ENCODE measurements at places on chromosomes 11 and 22. TPM values are rescaled to one million over a fixed set of nuclear protein-coding genes. Genes with fewer than 3 reads are reported as not detected.
A peak's percentile ranks its signal among the peaks of the same experiment; 100 is the strongest.

Gene TENM4
- total RNA-seq = 7.7 TPM

Gene MFRP
- not detected for total RNA-seq

Gene FGF3
- total RNA-seq = not detected

Gene GVQW3
- total RNA-seq = 0.95 TPM

Gene IGLL1
- not detected for total RNA-seq

Gene LYVE1
- 5.4 TPM for total RNA-seq

Gene AASDHPPT
- total RNA-seq = 37.0 TPM

Gene MOV10L1
- 0.06 TPM for total RNA-seq

Gene PANX2
- 1.6 TPM for total RNA-seq

- no peaks in the 10 kb centered on the region for H3K4me1 ChIP-seq
- H3K27me3 ChIP-seq = no peaks in the 10 kb centered on the region
- H3K4me3 ChIP-seq = no peak overlapping the region
These were observed 30.1 kb downstream of the ST14 start for GRCh38 chr11:130189492-130190210.

GRCh38 chr11:208181-208916 lies 841 bp downstream of the RIC8A start:
- peak overlapping the region; percentile 80 for H3K4me3 ChIP-seq
- DNase-seq = no peak
- H3K27me3 ChIP-seq = no peaks in the 10 kb centered on the region
- peaks cover 37% of the 10 kb centered on the region for H3K36me3 ChIP-seq
- peak overlapping the region; percentile 96 for H3K27ac ChIP-seq
- peaks cover 29% of the 10 kb centered on the region for H3K4me1 ChIP-seq

DNA sequence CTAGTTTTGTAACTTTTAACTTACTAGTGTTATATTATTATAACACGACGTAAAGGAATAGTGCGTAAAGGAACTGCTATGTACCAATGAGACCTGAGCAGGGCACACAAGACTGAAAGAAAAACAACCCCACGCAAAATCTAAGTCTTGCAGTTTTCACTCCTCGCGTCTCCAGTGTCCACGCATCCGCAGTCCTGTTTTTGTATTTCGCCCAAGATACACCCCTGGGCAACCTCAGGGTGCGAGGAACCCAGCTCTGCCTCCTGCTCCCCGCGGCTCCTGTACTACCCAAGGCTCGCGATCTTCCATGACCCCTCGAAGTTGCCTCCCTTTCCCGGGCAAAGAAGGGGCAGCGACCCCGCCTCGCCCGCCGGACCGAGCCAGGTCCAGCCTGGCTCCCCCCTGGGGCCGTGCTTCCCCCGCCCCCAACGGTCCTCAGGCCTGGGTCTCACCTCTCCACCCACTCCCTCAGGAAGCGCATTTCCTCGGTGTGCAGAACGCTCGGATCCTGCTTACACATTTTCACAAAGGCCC lies 393 bp downstream of the ST13 start:
- peak overlapping the region; percentile 72 for H3K4me3 ChIP-seq
- H3K36me3 ChIP-seq = no peaks in the 10 kb centered on the region
- DNase-seq = no peak
- peaks cover 14% of the 10 kb centered on the region for H3K4me1 ChIP-seq

- DNase-seq = no peak
- H3K36me3 ChIP-seq = no peaks in the 10 kb centered on the region
- no peak overlapping the region for H3K4me3 ChIP-seq
- H3K4me1 ChIP-seq = no peaks in the 10 kb centered on the region
- H3K27ac ChIP-seq = no peak overlapping the region
These were observed 112.1 kb upstream of the BDNF start for GRCh38 chr11:27812341-27812740.

DNA sequence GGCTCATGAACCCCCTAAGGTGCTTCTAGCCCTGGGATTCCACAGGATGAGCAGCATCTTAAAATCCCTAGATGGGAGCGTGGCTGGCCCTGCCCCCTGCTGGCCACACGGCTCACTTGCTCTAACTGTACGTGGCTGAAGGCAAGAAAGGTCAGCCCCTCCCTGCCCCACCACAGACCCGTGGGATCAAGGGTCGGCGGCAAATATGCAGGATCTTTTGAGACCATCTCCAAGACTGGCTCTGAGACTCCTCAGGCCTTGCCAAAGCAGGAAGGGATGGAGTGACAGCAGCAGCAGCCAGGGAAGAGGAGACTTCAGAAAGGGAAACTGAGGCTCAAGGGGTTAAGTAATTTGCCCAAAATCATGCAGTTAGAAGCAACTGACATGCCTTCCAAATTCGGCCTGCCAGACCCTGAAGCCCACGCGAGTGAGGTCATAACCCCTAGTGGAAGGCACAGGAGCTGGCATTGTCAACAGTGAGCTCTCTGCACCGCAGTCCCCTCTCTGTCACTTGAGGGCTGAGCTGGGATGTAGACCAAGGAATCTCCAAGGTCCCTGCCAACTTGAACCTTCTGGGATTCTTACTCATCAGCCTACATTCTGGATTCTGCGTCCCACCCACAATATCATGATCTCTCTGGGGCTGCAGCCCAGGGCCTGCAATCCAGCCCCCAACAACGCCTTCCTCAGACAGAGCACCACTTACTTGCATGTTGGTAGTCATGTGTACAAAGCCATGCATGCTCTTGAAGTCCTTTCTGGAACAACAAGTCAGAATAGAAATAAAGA lies 31.4 kb downstream of the CREB3L1 start:
- no peak overlapping the region for H3K27ac ChIP-seq
- no peak for DNase-seq
- no peak overlapping the region for H3K4me3 ChIP-seq
- H3K4me1 ChIP-seq = no peaks in the 10 kb centered on the region

DNA sequence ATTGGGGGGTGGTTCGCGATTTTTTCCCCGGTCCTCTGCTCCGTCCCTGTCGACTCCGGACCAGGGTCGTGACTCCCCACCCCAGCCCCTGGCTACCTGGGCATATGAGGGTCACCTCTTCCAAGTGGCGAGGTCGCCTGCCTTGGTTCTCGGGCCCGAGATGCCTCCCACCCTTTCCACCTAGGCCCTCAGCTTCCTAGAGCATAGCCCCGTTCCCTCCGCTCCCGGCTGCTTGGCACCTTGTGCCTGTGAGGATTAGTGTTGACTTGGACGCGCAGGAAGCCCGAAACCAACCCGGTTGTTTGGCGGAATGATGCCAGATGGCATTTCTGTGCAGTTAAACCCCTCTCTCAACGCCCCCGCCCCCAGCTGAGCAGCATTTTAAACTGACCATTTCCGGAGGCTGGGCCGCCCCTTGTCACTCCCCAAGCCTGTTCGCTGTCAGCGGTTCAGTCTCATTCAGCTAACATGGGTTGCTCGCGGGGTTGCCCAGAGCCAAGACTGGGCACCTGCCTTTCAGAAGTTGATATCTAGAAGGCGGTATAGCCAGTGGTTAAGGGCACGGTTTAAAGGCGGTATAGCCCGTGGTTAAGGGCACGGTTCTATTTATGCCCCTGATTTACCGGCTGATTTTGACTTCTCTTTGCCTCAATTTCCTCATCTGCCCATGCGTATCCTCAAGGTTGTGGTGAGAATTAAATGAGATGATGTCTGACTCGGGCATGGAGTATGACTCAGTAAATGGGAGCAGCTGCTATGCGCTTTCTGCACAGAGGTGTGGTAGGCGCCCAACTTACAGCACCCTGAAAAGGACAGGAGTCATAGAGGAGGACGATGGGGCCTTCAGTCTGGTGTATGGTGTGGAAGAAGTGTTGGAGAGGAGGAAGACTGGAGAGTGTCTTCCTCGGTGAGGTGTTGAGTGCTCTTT lies 639 bp downstream of the INCENP start:
- H3K36me3 ChIP-seq = peaks cover 9% of the 10 kb centered on the region
- no peak for DNase-seq
- H3K4me3 ChIP-seq = peak overlapping the region; percentile 97
- H3K27me3 ChIP-seq = no peaks in the 10 kb centered on the region
- H3K4me1 ChIP-seq = peaks cover 31% of the 10 kb centered on the region

DNA sequence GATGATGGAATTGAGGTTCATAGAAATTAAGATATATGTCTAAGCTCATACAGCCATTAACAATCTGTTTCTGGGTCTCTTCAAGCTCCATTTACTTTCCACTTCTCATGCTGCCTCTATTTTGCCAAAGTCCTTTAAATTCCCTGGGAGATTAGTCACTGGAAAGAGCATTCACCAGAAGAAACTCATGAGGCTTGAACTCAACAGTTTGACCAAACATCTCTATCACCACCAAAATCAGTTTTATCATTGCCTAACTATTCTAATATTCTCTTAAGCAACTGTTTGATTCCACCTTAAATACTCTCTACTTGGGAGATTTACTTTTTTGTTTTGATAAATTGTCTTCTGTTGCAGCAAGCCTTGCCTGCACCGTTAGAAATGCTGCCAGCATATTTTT lies 881.3 kb downstream of the KCNA4 start:
- H3K27ac ChIP-seq = no peak overlapping the region
- H3K36me3 ChIP-seq = no peaks in the 10 kb centered on the region
- H3K4me3 ChIP-seq = no peak overlapping the region
- H3K27me3 ChIP-seq = no peaks in the 10 kb centered on the region
- no peaks in the 10 kb centered on the region for H3K4me1 ChIP-seq

GRCh38 chr11:67698247-67698646 lies 23.8 kb upstream of the ALDH3B2 start:
- H3K27me3 ChIP-seq = peaks cover 27% of the 10 kb centered on the region
- no peak overlapping the region for H3K27ac ChIP-seq
- H3K4me1 ChIP-seq = peaks cover 11% of the 10 kb centered on the region
- no peak for DNase-seq
- no peaks in the 10 kb centered on the region for H3K36me3 ChIP-seq

GRCh38 chr11:42528911-42529310 lies 782.9 kb upstream of the API5 start:
- no peaks in the 10 kb centered on the region for H3K4me1 ChIP-seq
- H3K4me3 ChIP-seq = no peak overlapping the region
- no peak overlapping the region for H3K27ac ChIP-seq
- H3K27me3 ChIP-seq = no peaks in the 10 kb centered on the region
- DNase-seq = no peak

DNA sequence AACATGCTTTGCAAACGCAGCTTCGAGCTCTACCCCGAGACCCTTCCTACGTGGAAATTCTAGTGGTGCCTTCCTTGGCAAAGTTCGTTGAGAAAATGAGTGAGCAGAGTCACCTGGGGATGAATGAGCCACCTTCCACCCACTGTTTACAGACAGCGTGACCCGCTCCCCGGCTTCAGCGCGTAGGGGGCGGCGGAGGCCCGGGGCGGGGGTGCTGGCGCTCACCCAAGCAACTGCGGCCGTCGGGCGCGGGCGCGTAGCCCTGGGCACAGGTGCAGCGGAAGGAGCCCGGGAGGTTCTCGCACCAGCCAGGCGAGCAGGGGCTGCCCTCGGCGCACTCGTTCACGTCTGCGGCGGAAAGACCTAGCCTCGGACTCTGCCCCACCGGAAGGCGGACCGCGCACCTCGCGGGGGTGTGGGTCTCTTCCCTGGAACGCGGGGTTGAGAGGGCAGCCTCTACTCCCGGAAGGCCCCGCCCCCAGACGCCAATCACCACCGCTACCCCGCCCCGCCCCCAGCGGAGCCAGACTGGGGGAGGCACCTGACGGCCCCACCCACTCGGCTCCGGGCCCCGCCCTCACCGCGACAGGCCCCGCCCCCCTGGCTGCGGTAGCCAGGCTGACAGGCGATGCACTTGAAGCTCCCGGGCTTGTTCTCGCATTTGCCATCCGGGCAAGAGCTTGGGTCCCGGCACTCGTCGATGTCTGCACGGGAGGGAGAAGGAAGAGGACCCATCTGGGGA lies 11.8 kb downstream of the LTBP3 start:
- H3K27ac ChIP-seq = peak overlapping the region; percentile 69
- DNase-seq = peak; percentile 73
- H3K36me3 ChIP-seq = no peaks in the 10 kb centered on the region
- H3K4me1 ChIP-seq = peaks cover 26% of the 10 kb centered on the region

DNA sequence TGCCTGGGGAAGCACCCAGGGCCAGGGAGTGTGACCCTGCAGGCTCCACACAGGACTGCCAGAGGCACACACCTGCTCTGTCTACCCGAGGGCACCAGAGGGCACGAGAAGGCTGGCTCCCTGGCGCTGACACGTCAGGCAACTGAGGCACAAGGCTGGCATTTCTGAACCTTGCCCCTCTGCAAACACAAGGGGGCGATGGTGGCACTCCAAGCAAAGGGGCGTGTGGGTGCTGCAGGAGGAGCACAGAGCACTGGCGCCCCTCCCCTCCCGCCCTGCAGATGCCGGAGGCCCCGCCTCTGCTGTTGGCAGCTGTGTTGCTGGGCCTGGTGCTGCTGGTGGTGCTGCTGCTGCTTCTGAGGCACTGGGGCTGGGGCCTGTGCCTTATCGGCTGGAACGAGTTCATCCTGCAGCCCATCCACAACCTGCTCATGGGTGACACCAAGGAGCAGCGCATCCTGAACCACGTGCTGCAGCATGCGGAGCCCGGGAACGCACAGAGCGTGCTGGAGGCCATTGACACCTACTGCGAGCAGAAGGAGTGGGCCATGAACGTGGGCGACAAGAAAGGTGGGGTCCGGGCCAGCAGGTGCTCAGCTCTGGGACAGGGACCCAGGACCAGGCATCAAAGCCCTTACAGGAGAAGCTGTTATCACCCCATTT lies 20.8 kb upstream of the TXNRD2 start:
- H3K4me3 ChIP-seq = peak overlapping the region; percentile 62
- peaks cover 17% of the 10 kb centered on the region for H3K36me3 ChIP-seq
- peak overlapping the region; percentile 84 for H3K27ac ChIP-seq
- no peaks in the 10 kb centered on the region for H3K27me3 ChIP-seq

- H3K36me3 ChIP-seq = no peaks in the 10 kb centered on the region
- no peaks in the 10 kb centered on the region for H3K4me1 ChIP-seq
- H3K27me3 ChIP-seq = no peaks in the 10 kb centered on the region
- no peak for DNase-seq
- H3K4me3 ChIP-seq = no peak overlapping the region
These were observed 161.9 kb downstream of the INSC start for GRCh38 chr11:15276621-15277020.

DNA sequence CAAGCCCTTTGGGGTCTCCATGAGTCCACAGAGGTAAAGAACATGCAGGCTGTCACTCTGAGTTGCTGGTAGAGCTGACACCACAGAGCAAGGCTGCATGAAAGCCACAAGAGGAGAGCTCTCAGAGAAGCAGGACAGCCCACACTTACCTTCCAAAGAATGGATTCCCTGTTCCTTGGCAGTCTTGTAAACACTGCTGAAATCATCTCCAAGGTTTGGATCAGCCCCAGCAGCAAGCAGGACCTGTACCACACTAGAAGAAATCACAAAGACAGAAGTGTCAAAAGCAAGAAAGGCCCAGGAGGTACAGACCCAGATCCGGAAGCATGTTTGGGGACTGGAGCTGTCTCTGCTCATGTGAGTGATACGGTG lies 54.2 kb downstream of the CLPB start:
- no peak overlapping the region for H3K4me3 ChIP-seq
- H3K4me1 ChIP-seq = no peaks in the 10 kb centered on the region
- no peaks in the 10 kb centered on the region for H3K36me3 ChIP-seq
- no peak overlapping the region for H3K27ac ChIP-seq
- DNase-seq = no peak

GRCh38 chr22:22810471-22810870 lies 77.1 kb upstream of the IGLL5 start:
- H3K36me3 ChIP-seq = no peaks in the 10 kb centered on the region
- H3K27me3 ChIP-seq = no peaks in the 10 kb centered on the region

DNA sequence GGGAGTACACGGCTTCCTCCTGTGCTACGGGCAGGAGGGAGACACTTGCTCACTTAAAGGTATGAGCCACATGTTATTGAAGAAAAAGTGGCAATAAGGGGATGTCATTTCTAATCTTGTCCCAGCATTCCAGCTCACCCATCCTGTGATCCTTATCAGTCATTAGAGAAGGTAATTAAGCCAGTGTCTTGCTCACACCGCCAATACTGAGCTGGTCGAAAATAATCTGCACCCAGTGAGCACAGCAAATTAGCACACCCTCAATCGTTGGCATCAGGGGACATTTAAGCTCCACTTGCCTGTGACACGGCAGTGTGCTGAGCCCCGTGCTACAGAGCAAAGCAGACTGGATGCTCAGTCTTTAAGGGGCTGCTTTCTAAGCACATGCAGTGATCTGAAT lies 510.7 kb downstream of the OPCML start:
- no peaks in the 10 kb centered on the region for H3K36me3 ChIP-seq
- H3K4me1 ChIP-seq = no peaks in the 10 kb centered on the region
- H3K27me3 ChIP-seq = no peaks in the 10 kb centered on the region
- no peak for DNase-seq
- no peak overlapping the region for H3K27ac ChIP-seq

Data from esophagus squamous epithelium (tissue), 5 donors.